GM04504 (cell line): ENCODE measurements at places on chromosomes 7 and 10.

DNA sequence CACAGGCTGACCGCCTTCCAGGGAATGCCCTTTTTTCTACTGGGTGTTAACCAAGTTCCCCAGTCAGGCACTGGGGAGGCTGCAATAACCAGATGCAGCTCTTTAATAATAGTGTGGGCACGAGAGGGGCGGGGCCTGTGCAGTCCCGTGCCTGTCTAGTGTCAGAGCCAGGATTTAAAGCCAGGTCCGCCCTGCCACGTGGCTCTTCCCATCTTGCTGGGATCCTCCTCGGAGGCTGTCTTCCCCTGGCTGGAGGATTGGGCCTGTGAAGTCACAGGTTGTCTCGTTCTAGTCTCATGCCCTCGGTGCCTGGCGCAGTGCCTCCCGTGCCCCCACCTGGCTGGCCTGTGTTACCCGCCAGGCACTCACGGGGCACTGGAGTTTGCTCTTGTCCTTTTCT lies 25.2 kb downstream of the TMEM120A start:
- DNase-seq: no peak

DNA sequence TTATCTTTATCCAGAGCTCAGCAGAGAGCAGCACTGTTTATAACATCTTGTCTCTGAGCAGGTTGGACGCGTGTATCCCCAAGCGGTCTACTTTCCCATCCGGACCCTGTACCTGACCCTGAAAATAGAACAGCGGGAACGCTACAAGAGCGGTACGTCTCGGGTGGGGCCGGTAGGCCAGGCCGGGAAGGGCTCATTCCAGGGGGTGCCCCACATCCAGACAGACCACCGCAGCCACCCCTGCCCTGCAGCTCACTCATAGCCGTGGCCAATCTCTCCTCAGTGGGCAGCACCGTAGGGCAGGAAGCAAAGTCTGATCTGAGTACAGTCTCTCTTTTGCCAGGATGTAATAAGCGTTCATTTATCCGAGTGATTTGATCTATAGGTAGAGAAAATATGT lies 113.7 kb downstream of the TRRAP start:
- no peak for DNase-seq

DNA sequence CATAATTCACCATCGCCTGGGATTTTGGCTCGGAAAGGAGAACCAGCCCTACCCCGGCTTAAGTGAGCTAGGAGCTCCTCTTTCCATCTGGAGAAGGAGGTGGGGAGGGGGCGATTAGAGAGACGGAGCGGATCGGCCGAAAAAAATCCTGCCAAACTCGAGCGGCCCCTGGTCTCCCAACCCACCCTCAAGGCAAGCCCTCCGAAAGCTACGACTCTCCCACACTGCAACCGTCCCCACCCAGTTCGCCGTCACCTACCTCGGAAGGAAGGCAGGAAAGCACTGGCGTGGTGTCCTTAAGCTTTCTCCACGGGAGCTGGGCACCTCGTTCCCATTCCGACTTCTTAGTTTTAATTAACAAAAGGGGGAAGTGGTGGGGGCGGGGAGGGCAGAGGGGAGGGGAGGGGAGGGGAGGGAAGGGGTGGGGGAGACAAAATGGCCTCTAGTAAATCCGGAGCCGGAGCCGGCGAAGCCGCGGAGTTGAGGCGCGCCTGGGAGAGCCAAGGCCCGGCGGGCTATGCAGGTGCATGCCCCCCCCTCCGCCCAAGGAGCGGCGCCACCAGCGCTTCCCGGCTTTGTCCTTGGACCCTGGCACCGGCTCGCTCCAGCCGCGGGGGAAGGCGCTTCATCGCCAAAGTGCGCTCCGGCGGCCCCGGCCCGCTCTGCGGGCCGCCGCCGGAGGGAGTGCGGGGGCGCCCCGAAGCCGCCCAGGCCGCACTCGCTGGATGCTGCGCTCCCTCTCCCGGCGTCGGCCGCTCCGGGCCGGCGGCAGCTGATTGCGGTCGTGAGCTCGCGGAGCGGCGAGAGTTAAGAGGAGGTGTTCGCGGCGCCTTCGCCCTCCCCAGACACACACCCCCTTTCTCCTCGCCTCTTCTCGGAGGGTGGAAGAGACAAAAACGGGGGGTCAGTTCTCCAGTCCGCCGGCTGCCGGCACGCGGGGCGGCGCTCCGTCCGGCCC lies at the start of gene LRRC4:
Gene LRRC4 (minus strand): TSS at position 784 of the 958 bp plus-strand sequence. CDS start 797 bp downstream, outside the sequence.
- no peak for DNase-seq

DNA sequence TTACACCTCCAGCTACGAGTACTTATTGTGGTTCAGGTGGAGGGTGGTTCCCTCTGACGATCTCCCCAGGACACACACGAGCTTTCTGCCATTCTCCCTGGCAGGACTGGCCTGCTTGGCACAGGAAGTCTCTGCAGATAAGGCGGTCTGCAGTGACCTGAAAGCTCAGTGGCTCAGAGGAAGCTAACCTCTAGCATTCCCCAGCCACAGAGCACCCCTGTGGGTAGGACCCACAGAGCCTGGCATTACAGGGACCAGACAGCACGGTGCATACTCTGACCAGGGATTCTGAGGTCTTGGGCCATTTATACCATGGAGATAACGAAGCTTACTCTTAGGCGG lies 1.9 kb upstream of the GPR146 start:
- DNase-seq: no peak

- no peak for DNase-seq
Observed at GRCh38 chr7:111756687-111757178, 194.4 kb upstream of the IMMP2L start.

DNA sequence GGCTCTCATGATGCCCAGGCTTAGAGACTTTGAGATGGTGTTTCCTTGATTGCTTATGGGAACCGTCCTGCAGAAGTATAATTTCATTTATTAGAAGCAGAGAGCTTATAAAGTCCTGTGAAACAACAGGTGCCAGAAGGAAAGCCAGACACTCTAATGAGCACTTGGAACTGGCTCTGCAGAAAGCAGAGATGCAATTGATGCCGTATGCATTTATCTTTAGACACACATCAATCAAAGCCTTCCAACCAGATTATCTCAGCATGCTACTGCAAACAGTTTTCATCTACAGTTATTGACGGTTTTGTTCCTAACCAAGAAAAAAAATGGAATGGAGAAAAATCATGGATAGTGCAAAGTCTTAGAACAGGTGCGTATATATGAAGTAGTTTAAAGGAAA lies 371.7 kb upstream of the PRKCQ start:
- no peak for DNase-seq

- DNase-seq: no peak
Observed at GRCh38 chr7:150408393-150409299, 29.5 kb downstream of the ZNF775 start.

GRCh38 chr10:14092799-14093198 lies 237.9 kb downstream of the FRMD4A start:
- no peak for DNase-seq

- no peak for DNase-seq
Observed at GRCh38 chr7:45129906-45130305, 18.4 kb upstream of the TBRG4 start.

DNA sequence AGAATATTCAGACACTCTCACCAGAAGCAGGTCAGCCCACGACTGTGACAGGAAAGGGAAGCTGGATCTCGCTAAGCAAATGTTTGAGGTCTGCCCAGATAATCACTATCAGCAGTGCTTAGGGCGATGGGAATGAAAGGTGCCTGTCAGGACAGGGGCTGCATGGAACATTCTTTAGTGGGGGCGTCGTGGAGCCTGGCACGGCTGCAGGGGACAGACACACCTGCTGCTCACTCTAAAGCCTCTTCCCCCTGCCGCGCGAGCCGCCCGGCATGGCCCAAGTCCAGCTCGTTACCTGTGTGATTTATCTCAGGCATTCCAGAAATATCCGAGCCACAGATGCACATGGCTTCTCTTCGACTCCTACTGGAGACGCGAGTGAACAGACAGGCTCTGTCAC lies 235.5 kb downstream of the GLRX3 start:
- DNase-seq: no peak

- no peak for DNase-seq
Observed at GRCh38 chr10:28633750-28634149, 43.6 kb upstream of the BAMBI start.

DNA sequence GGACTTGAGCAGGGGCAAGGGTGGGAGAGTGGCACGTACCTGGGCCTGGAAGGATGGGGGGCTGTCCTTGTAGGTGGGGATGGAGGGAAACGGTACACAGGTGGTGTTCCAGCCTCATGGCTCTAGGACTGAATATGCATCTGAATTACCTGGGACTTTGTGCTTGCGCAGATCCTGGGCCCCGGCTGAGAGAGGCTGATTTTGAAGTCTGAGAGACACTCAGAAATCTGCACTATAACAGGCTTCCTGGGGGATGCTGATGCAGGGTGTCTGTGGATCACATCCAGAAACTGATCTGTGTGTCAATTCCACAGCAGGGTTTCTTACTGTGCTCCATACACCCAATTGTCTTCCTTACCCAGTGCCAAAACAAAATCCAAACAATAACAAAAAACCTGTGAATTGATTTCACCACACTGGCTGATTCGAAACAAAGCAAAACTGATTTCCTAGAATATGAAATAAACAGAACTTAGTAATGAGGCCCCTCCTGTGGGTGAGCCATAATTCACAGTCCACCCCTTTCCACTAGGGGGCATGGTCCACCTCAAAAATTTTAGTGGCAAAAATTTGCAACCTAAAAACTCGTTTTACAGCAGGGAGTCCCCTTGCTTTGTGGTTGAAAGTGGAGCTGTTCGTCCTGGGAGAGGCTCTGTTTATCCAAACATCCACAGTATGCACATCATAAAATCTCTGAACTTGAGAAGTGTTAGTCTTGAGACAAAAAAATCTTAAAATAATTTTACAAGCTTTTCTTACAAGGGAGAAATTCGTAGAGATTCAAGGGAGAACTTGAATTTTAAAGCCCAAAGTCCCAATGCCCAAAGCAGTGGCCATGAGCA lies 32.0 kb upstream of the PLEKHA1 start:
- DNase-seq: peak; percentile 25

- no peak for DNase-seq
Observed at GRCh38 chr10:129192344-129193128, 274.5 kb upstream of the MGMT start.

- DNase-seq: no peak
Observed at GRCh38 chr7:19377611-19378344, 232.6 kb upstream of the FERD3L start.

GRCh38 chr10:4073912-4074311 lies 288.9 kb upstream of the KLF6 start:
- peak; percentile 80 for DNase-seq

DNA sequence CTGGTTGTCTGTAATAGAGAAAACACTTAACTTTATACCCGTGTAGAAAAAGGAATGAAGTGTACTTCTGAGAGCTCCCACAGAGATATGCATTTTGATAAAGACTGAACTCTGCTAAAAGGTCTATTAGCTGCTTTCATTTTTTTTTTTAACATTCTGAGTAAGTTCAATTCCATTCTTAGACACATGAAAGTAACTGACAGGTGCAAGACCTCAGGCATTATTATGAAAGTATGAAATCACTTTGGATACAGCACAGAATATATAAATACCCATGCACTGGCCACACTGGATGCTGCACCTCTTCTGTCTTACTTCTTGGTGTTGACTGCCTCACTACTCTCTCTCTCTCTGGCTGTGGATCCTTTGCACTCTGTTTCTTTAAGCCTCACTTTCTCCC lies 46.2 kb downstream of the VWDE start:
- DNase-seq: no peak

GRCh38 chr10:89773081-89773480 lies 71.7 kb downstream of the KIF20B start:
- DNase-seq: no peak

GRCh38 chr7:45151131-45151684 lies 6.4 kb upstream of the RAMP3 start:
- no peak for DNase-seq

GRCh38 chr10:56593120-56593519 lies 232.1 kb upstream of the ZWINT start:
- no peak for DNase-seq

GRCh38 chr10:75180592-75180991 lies 30.0 kb upstream of the VDAC2 start:
- DNase-seq: no peak

DNA sequence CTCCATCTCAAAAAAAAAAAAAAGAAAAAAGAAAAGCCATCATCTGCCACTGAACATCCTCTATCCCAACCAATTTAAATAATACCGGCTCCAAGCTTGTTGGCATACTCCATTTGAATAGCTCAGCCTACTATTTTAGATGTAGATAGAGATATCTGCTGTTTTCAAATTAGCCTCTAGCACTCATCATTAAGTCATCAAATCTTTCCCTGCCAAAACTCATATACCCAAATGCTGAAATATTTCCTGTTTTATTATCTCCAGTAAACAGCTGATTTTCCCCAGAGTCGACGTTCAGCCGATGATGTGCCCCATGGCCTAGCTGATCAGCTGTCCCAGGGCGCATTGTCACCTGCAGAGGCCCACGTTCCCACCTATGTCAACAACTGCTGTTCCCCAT lies 34.5 kb upstream of the FRMD4A start:
- no peak for DNase-seq

GRCh38 chr10:24259365-24260130 lies 50.6 kb downstream of the KIAA1217 start:
- no peak for DNase-seq

- DNase-seq: no peak
Observed at GRCh38 chr7:48537561-48537960, 366.3 kb downstream of the ABCA13 start.

DNA sequence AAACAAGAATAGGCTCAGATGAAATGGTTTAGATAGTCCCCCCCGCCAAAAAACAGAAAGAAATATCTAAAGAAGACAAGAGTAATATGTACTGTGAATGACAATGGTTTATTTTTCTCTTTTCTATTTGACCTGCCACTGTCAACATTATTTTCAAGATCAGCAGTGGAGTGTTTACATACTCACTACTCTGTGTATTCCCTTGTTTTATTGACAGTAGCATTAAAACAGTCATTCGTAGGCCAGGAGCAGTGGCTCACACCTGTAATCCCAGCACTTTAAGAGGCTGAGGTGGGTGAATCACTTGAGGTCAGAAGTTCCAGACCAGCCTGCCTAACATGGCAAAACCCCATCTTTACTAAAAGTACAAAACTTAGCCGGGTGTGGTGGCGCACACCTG lies 245.3 kb upstream of the SLC26A5 start:
- DNase-seq: no peak

GRCh38 chr7:103447073-103447960 lies 1.3 kb upstream of the SLC26A5 start:
- peak; percentile 18 for DNase-seq

DNA sequence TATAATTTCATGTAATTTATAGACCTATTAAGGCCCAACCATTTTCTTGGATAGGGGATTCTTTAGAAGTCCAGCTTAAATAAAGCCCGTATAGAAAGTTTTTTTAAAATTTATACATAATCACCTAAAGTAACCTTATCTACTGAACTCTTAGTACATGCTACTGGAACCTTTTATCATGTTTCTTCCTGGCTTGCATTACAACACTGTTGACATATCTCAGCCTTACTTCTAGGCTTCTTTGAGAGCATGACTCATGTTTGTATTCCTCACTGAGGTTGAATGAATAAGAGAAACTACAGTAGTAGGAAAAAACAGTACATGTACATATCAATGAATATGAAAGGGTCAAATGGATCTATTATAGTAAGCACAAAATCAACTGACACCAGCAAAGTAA lies 8.2 kb upstream of the MAGI2 start:
- DNase-seq: no peak

- DNase-seq: no peak
Observed at GRCh38 chr10:84375011-84375410, 46.6 kb downstream of the CCSER2 start.
